Right atrium auricular region (tissue), 2 donors: ENCODE measurements at places on chromosomes 1 and 21. TPM values are rescaled to one million over a fixed set of nuclear protein-coding genes. Genes with fewer than 3 reads are reported as not detected.

Gene TNNI3K
- total RNA-seq: 18.3 TPM

Gene KRTAP11-1
- not detected for total RNA-seq

Gene SAMD11
- 2.7 TPM for total RNA-seq

Gene SELENON
- 34.2 TPM for total RNA-seq

Gene AIDA
- total RNA-seq: 40.0 TPM

Gene RNU1-3
- total RNA-seq: not detected

Gene MX2
- total RNA-seq: 5.9 TPM

Gene TRIM45
- 4.8 TPM for total RNA-seq

Gene AK5
- total RNA-seq: 2.2 TPM

Gene LCE1B
- total RNA-seq: not detected

Gene KIAA1614
- total RNA-seq: 9.1 TPM

Gene CFHR2
- total RNA-seq: not detected

Gene DCST1
- total RNA-seq: not detected

Gene FAM72C
- total RNA-seq: 0.33 TPM

Gene ANGPTL1
- 19.0 TPM for total RNA-seq

Gene DNTTIP2
- 19.7 TPM for total RNA-seq

Gene SLC45A3
- 2.7 TPM for total RNA-seq

Gene WNT2B
- total RNA-seq: 4.8 TPM

Gene PGLYRP3
- not detected for total RNA-seq

Gene HRNR
- not detected for total RNA-seq

Gene DPT
- 52.2 TPM for total RNA-seq

Gene AIM2
- total RNA-seq: not detected

Gene BCAN
- not detected for total RNA-seq

Gene AADACL4
- total RNA-seq: not detected

Gene SLC25A24
- total RNA-seq: 20.7 TPM

Gene NBPF4
- not detected for total RNA-seq

Gene TSPEAR
- not detected for total RNA-seq
